Activated T-helper 1 cell treated with Interleukin-2 at 50 U/mL for 16 hours (primary cell): ENCODE measurements at places on chromosomes 16 and 17.

GRCh38 chr16:55695595-55695994, 39.8 kb downstream of the SLC6A2 start:
- no peak for DNase-seq

DNA sequence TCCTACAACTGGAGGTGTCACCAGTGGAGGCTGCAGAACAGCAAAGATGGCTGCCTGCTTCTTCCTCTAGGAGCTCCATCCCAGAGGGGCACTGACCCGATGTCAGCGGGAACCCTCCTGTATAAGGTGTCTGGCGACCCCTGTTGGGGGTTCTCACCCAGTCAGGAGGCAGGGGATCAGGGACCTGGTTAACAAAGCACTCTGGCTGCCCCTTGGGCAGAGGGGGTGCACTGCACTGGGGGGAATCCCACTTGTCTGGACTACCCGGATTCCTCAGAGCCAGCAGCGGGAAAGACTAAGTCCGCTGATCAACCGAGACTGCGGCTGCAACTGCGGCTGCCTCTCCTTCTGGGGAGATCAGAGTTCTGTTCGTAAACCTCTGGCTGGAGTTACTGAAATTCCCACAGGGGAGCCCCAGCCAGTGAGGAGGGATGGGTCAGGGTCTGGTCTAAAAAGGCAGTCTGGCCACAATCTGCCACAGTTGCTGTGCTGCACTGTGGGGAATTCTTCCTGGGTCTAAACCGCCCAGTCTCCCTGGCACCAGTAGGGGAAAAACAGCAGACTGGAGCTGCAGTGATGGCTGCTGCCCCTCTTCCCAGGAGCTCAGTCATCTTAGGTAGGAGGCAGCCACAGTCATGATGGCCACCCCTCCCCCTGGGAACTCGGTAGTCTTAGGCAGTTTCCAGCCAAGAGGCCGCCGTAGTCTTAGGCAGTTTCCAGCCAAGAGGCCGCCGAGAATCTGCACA, 213.4 kb downstream of the CYB561 start:
- DNase-seq: no peak

DNA sequence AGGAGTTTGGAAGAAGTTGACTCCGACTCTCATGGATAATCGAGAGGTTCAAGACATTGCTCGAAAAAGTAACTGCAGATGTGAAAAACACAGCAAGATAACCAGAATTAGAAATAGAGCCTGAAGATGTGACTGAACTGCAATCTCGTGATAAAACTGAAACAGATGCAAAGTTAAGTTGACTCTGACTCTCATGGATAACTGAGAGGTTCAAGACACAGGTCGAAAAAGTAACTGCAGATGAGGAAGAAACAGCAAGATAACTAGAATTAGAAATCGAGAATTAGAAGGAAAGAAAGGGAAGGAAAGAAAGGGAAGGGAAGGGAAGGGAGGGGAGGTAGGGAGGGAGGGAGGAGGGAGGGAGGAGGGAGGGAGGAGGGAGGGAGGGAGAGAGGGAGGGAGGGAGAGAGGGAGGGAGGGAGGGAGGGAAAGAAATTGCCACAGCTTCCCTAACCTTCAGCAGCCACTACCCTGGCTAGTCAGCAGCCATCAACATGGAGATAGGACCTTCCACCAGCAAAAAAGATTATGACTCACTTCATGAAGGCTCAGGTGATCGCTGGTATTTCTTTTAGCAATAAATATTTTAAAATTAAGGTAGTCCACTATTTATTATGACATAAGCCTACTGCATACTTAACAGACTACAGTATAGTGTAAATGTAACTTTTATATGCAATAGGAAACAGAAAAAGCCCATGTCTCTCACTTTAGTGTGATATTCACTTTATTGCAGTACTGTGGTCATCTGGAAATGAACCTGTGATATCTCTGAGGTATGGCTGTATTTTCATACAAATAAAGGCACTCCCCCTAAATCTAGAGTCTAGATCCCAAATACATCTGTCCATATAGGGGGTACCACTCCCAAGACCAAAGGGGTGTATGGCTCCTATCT, 68.3 kb downstream of the KANSL1 start:
- DNase-seq: no peak

DNA sequence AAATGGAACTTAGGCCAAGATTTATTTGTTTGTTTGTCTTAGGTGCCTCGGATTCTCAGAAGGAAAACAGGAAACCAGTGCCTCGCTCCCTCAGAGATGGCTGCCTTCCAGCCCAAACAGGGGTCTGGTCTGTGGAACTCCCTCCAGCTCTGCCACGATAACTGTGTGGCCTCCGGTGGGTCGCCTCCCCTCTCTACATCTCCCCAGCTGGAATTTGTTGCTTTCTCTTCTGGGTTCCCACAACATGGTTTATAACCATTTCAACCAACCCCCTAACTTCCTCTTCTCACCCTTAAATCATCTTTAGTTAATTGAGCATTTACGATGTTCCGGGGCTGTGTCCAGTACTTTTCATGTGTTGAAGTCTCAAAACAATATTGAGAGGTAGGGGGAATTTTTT, 30.9 kb upstream of the PLLP start:
- DNase-seq: no peak

DNA sequence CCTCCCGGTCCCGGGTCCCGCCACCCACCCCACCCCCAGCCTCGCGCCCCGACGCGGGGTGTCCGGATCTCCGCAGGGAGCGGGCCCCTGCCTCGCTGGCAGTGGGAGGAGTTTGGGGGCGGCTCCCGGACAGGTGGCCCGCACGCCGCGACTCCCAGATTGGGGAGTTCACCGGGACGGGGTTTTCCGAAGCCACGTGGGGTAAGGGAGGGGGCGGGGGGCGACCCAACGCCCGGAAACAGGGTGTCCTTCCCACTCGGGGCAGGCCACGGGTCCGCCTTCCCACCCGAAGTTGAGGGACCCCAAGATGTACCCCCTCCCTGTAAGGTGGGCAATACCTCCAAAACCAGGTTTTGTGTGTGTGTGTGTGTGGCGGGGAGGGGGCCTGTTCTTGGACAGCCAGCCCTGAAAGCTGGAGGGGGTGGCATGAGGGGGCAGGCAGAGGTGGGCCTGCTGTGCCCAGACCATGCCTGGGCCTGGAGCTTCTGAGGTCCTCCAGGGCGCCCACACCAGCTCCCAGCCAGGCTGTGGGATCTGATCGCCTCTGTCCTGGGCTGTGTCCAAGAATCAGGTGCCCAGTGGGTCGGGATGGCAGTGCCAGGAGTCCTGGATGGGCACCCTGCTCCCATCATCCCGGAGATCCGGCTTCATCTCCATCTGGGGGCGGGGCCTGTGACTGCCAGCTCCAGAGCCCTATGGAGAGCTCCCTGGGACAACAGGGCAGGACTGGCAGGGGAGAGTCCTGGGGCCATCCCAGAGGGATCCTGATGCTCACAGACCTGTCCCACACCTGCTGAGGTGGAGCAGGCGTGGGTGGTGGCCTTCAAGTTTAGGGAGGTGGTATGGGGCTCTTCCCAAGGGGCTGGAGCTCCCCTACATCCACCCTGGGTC, 767 bp downstream of the SYNGR2 start:
- DNase-seq: peak; percentile 41

GRCh38 chr17:12618557-12618956, 47.1 kb upstream of the MYOCD start:
- DNase-seq: no peak

DNA sequence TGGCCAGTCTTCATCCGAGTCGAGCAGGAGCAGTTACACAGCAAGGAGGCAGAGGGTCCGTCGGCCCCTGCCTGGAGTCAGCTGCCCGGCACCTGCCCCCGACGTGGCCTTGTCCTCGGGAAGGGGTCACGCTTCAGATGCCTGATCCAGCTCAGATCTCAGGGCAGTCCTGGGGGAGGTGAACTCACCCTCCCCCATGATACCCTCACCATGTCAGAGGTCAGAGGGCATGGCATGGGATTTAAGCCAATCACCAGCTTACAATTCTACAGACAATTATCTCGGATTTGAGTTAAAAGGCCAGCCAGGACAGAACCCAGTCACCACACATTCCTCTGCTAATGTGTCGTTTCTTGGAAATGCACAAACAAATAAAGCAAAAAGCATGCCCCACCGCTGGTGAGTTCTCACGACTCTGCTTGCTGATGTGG, 211.3 kb downstream of the FOXL1 start:
- DNase-seq: no peak
